ENCODE measurements at places on chromosomes 3 and 15.

DNA sequence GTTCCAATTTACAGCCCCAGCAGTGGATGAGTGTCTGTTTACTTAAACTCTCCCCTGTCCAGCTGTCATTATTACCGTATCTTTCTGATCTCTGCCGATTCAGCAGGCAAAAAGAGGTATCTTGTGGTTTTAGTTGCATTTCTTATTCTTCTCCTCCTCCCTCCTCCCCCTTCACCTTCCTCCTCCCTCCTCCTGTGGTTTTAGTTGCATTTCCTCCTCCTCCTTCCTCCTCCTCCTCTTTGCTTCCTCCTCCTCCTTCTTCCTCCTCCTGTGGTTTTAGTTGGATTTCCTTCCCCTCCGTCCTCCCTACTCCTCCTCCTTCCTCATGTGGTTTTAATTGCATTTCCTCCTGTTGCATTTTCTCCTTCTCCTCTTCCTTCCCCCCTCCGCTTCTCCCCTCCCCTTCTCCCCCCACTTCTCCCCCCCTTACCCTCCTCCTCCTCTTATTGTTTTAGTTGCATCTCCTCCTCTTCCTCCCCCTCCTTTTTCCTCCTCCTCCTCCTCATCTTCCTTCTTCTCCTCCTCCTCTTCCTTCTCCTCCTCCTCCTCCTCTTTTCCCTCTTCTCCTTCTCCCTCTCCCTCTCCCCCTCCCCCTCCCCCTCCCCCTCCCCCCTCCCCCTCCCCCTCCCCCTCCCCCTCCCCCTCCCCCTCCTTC, 25.3 kb upstream of the VPS33B start:
- peak; percentile 13 for DNase-seq

DNA sequence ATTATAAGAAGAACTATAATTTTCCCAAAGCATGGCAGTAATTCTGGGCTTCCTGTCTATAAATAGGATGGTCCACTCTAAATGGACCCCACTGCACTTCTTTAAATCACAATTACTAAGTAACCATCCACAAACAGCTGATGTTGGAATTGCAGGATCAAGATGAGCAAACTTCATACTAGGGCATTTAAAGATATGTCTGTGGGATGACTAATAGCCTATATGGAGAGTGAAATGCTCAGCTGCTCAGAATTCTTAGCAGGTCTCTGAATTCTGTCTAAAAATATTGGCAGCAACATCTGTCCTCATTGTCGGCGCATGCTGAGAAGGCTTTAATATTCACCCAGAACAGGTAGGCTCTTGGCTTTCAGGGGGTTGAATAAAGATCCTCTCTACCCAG, 140.4 kb downstream of the SATB1 start:
- no peak for DNase-seq

- DNase-seq = no peak
These were observed 165.6 kb downstream of the ABHD5 start for GRCh38 chr3:43856351-43856750.

DNA sequence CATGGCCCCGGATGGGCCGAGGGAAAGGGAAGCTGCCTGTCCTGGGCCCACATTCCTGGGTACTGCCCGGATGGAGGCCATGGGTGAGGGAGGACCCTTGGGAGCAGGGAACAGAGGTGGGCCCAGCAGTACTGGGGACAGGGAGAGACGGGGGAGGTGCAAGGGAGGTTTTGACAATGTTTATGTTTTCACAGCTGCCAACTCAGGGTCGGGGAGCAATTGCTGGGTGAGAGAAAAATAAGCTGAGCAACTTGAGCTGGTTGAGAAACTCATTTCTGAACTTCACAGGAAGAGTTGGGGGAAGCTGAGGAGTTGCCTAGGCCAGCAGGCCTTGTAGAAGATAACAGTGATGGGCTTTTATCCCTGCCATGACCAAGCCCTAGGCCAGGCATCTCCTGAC, 11.1 kb upstream of the TSPAN3 start:
- no peak for DNase-seq

DNA sequence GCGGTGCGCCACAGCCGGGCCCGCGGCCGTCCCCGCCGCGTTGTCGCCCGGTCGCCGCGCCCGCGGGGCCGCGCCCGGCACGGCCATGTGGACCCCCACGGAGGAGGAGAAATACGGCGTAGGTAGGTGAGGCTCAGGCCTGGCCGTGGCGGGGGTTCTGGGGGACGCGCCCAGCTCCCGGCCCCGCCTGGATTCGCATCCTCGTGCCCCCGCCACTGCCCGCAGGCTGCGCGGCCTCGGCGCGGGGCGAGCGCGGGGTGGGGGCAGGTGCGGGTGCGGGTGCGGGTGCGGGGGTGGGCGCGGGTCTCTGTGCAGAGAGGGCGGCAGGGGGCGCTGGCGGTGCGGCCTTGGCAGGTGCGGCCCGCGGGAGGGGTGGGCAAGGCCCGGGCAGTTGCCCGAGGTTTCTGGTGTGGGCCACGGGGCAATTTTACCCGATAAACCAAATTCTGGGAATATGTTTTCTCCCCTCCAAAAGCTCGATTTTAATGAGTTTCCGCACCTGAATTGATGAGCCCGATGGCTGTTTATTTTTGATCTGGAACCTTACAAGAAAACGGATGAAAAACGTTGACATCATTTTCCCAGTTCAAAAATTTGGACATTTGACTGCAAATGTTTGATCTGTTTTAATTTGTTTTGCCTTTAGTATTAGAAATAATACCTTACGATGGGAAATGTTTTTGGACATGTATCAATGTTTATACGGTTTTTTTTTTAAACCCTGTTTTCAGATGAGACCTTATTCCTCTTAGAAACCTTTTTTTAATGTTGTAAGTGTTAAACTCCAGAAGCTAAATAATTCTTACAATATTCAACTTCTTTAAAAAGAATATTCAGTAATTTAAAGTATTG, 678 bp downstream of the DOCK3 start:
- DNase-seq = peak; percentile 28

DNA sequence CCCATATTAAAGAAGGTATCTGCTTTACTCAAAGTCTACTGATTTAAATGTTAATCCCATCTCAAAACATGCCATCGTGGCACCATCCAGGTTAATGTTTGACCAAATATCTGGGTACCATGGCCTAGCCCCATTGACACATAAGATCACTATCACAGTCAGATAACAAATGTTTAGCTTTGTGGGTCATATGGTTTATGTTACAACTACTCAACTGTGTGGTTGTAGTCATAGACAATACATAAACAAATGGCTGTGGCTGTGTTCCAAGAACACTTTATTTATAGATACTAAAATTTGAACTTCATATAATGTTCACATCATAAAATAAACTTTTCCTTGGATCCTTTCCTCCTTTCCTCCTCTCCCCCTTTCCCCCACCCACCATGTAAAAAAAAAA, 9.8 kb upstream of the SNRPN start:
- DNase-seq = no peak

DNA sequence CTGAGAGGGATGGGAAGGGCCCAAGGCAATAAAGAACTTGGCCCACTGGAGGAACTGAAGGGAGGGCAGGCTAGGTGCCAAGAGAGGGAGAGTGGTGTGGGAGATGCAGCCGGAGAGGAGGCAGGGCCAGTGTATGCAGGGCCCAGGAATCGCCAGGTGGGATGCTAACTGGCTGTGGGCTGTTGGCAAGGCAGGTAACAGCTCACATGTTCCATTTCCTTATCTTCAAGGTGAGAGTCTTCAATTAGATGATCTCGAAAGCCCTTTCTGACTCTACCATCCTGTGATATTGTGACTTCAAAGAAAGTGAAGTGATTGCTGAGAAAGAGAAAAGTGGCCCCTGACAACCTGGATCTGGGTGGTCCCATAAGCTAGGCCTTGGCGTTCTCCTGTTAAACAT, 49.0 kb downstream of the CASR start:
- no peak for DNase-seq

DNA sequence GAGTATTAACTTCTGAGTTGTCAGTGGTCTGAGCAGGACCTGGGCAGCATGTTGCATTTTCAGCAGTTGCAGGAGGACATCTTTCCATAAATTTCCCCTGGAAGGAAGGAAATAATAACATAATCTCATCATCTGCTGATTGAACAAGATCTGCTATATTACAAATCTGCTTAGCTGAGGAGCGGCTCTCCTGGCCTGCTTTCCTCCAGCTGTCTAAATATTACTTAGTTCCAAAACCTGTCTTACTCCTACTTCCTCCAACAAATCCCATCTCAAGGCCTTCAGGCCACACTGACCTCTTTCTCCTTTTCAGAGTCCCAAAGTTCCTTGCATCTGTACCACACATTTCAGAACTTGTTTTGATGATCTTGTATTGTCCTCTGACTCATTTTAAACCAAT, 364.4 kb upstream of the MCTP2 start:
- DNase-seq = no peak

DNA sequence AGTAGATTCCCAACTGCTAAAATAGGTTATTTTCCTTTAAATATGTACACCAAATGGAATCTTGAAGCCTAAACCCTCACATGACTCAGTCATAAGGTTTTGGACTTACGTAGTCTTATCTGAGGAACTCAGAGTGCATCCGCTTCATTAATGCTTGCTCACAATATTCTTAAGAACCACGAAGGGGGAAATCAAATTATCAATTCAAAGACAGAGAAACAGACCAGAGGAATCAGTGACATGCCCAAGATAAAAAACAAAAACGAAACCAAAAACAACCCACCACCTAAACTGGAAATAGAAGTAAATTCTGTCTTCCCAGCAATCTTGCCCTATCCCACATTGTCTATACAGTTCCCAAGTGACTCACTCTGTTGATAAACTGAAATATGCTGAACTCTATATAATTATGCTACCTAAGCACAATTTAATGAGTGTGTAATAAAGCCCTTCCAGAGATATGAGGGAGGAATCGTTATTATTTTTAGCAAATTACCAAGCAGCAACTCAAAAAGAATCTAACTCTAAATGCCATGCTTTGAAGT, 135.4 kb upstream of the CBLB start:
- DNase-seq = peak; percentile 48

- no peak for DNase-seq
These were observed 260.7 kb downstream of the OPA1 start for GRCh38 chr3:193853511-193854219.

DNA sequence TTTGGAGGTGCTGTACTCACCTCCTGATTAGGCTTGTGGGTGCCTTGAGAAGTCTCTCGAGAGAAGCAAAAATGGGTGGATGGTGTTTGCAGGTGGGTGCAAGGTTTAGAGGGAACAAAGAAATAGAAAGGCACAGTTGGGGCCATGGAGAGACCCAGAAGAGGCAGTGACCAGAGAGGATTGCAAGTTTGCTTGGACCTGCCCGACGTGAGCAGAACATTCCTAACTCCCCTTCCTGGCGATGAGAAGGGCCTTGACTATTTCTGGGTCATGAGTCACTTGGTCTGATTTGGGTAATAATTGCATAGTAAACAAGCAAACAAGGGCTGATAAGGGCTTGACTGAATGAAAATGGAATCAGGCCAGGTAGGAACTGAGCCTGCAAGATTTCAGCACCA, 7.0 kb upstream of the CTSH start:
- no peak for DNase-seq

DNA sequence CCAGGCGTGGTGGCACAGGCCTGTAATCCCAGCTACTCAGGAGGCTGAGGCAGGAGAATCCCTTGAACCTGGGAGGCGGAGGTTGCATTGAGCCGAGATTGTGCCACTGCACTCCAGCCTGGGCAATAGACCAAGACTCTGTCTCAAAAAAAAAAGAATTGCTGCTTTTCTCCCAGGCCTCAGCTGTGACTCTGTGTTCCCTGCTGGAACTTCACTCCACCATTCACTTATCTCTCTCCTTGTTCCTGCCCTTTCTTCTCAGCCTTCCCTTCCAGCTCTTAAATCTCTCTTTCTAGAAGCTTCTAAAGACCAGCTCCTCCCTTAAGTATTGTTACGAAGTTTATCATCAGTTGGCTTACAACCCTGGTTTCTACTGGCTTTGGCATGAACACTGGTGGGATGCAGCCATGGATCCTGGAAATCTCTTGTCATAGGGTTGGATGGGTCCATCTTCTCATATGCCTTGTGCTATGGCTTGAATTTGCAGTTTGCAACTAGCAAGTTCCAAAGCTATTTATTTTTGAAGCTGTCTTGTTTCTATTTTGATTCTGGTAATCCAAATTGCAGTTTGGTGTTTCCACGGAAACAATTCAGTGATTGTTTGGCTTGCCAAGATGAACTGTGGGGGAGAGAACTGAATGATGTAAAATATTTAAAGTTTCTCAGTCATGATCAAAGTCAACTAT, 10.5 kb downstream of the C3orf62 start:
- DNase-seq = no peak

- DNase-seq = peak; percentile 27
These were observed 6.2 kb upstream of the TIPARP start for GRCh38 chr3:156668073-156668763.

DNA sequence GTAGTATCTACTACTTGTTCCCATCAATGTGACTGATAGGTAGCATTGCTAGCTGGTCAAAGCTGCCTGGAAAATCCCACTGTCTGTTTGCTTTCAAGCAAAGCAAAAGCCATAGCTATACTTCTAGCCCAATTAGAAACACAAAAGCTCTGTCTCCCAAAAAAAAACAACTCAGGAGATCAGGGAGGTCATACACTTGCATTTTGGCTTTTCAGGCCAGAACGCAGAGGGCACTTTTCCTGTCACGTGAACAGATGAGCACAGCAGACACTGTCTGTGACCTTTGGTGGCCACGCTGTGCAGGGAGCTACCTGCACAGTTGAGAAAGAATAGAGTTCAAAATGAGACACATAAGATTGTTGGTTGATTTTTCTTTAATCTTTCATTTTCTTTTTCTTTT, 441.7 kb upstream of the PDZRN3 start:
- DNase-seq = no peak

- DNase-seq = no peak
These were observed 252.0 kb downstream of the ZPLD1 start for GRCh38 chr3:102686792-102687191.

DNA sequence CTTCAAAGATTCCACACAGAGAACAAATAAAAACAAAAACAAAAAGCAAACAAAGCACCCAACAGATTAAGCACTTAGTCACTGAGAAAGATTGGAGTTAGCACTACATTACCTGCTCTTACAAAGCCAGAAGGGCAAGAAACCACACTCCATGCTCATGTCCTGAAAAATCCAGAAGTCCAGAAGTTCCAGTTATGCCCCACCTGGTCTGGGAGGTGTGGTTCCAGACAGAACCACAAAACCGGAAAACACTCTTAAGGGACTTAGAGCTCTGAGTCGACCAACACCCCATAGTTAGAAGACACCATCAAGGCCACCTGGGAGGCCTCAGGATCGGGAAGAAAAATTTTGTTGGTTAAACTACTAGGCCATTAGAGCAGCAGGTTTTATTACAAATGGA, 88.9 kb downstream of the TNIK start:
- no peak for DNase-seq

- DNase-seq = no peak
These were observed 16.5 kb upstream of the SIAH2 start for GRCh38 chr3:150779402-150779858.

DNA sequence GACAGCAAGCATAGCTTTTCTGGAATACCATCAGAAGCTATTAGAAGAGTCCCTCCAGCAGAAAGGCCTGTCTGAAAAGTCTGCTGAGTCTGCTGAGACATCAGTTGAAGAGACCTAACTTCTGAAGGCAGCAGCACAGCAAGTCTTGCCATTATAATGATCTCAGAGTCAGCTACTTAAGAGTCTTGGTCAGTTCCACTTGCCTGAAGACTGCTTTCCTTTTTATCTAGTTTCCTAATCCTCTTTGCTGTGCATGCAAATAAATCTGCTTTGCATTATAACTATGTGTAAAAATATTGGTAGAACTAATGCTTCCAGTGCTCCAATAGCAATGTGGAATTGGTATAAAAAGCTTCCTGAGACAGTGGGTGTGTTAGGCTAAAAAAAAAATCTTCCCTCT, 34.9 kb upstream of the CPOX start:
- DNase-seq = no peak
